Activated CD4-positive, alpha-beta memory T cell treated with anti-CD3 and anti-CD28 coated beads, Interleukin-2, amount 10 ng/mL, durations not matched to agents 7 days and 5 days (primary cell): ENCODE measurements at places on chromosomes 2 and 18. TPM values are rescaled to one million over a fixed set of nuclear protein-coding genes. Genes with fewer than 3 reads are reported as not detected.

Gene ARHGAP28
- total RNA-seq = not detected

Gene MYCN
- total RNA-seq = not detected

Gene MEX3C
- 62.6 TPM for total RNA-seq

Gene SNORC
- total RNA-seq = 1.9 TPM

Gene TLX2
- 3.3 TPM for total RNA-seq

Gene ZNF514
- total RNA-seq = 13.4 TPM

Gene MDH1B
- total RNA-seq = 0.15 TPM

Gene CD302
- 0.50 TPM for total RNA-seq

DNA sequence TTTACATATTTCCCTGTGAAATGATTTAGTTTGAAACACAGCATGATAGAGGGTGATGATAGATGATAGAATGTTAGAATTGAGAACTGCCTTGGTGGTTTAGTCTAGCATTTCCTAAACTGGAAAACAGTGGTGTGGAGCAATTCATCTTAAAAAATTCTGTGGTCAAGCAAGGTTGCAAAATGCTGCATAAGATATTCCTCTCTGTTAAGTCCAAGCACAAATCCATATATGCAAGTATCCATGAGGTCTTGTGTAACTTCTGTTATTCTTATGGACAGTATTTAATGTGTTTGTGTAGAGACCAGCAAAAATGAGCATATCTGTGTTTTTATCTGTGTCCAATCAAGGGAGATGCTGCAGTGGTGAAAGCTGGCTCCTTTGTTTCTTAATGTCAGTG lies 30.0 kb downstream of the CPS1 start:
- H3K4me3 ChIP-seq = no peak overlapping the region
- H3K27me3 ChIP-seq = peaks cover 2% of the 10 kb centered on the region
- H3K4me1 ChIP-seq = no peaks in the 10 kb centered on the region

GRCh38 chr2:28152585-28153280 lies 239.9 kb upstream of the FOSL2 start:
- H3K4me1 ChIP-seq = no peaks in the 10 kb centered on the region
- no peak overlapping the region for H3K4me3 ChIP-seq
- DNase-seq = no peak
- peaks cover 52% of the 10 kb centered on the region for H3K36me3 ChIP-seq

GRCh38 chr18:45619062-45619825 lies 4.0 kb downstream of the SLC14A2 start:
- H3K4me1 ChIP-seq = no peaks in the 10 kb centered on the region
- H3K36me3 ChIP-seq = no peaks in the 10 kb centered on the region
- H3K4me3 ChIP-seq = no peak overlapping the region
- H3K27me3 ChIP-seq = peaks cover 15% of the 10 kb centered on the region

GRCh38 chr2:26630669-26631360 lies 10.4 kb downstream of the CIB4 start:
- no peak overlapping the region for H3K27ac ChIP-seq
- H3K4me1 ChIP-seq = no peaks in the 10 kb centered on the region
- DNase-seq = no peak
- no peak overlapping the region for H3K4me3 ChIP-seq

DNA sequence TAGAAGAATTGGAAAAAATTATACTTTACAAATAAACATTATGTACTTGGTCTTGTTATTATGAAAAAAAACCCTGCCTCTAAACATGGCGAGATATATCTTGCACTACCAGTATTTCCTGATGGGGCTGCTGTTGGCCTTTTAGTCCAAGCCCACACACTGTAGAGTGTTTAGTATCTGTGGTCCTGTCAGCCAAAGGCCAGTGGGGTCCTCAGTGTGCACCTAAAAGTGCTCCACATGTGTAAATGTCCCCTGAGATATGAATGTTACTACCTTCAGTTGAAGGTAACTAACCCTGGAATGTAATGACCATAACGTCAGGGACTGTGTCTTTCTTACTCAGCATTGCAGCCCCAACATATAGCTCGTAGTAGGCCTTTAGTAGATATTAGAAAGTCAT lies 71.1 kb upstream of the HK2 start:
- H3K27me3 ChIP-seq = no peaks in the 10 kb centered on the region
- no peak for DNase-seq
- no peak overlapping the region for H3K27ac ChIP-seq
- H3K4me3 ChIP-seq = no peak overlapping the region

GRCh38 chr2:114534116-114535084 lies 92.0 kb downstream of the DPP10 start:
- no peak overlapping the region for H3K27ac ChIP-seq
- no peaks in the 10 kb centered on the region for H3K27me3 ChIP-seq
- no peaks in the 10 kb centered on the region for H3K36me3 ChIP-seq
- no peak for DNase-seq
- no peak overlapping the region for H3K4me3 ChIP-seq
- no peaks in the 10 kb centered on the region for H3K4me1 ChIP-seq

GRCh38 chr18:35971661-35972196 lies 750 bp upstream of the RMP24 start:
- H3K4me3 ChIP-seq = peak overlapping the region; percentile 94
- H3K4me1 ChIP-seq = peaks cover 49% of the 10 kb centered on the region
- H3K27me3 ChIP-seq = no peaks in the 10 kb centered on the region

DNA sequence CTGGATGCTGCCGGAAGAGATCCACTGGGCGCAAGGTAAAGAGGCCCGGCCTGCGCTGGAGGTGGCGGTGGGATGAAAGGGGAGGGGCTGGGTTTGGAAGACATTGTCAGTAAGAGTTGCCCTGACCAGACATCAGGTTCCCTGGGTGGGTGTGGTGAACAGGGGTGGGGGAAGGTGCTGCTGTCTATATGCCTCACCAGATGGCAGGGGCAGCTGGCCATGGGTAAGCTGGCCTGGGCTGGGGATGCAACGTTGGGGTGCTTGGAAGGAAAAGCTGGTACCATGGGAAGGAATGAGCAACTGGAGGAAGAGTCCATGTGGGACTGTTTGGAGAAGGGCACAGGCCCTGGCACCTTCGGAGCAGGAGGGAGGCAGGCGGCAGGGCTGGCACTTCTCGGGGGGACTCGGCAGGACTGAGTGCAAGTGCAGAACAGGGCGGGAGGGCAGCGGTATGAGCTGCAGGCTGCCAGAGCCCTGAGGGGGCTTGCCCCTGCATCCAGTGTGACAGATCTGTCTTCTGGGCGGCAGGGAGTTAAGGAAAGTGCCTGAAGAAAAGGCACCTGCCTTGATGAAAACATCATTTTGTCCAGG lies 146.4 kb downstream of the DYSF start:
- H3K4me3 ChIP-seq = no peak overlapping the region
- H3K4me1 ChIP-seq = peaks cover 12% of the 10 kb centered on the region
- H3K27ac ChIP-seq = no peak overlapping the region
- H3K36me3 ChIP-seq = no peaks in the 10 kb centered on the region
- no peak for DNase-seq

DNA sequence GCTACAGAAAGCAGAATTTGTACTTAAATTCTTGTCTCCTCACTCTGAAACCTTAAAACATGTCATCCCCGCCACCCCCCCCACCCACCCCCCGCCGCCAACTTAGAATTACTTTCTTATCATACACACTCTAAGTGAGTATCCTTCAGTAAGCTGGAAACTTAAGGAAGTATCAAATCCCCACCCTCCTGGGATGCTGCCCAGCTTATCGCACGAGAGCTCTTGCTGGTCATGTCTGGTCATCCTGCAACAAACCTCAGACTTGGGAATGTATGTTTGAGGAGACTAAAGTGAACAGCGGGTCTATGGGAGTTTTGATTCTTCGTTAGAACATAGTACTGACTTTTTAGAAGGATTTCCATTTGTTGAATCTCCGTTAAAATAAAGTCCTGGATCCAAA lies 203.3 kb downstream of the PTGR3 start:
- H3K27me3 ChIP-seq = no peaks in the 10 kb centered on the region
- no peaks in the 10 kb centered on the region for H3K36me3 ChIP-seq

DNA sequence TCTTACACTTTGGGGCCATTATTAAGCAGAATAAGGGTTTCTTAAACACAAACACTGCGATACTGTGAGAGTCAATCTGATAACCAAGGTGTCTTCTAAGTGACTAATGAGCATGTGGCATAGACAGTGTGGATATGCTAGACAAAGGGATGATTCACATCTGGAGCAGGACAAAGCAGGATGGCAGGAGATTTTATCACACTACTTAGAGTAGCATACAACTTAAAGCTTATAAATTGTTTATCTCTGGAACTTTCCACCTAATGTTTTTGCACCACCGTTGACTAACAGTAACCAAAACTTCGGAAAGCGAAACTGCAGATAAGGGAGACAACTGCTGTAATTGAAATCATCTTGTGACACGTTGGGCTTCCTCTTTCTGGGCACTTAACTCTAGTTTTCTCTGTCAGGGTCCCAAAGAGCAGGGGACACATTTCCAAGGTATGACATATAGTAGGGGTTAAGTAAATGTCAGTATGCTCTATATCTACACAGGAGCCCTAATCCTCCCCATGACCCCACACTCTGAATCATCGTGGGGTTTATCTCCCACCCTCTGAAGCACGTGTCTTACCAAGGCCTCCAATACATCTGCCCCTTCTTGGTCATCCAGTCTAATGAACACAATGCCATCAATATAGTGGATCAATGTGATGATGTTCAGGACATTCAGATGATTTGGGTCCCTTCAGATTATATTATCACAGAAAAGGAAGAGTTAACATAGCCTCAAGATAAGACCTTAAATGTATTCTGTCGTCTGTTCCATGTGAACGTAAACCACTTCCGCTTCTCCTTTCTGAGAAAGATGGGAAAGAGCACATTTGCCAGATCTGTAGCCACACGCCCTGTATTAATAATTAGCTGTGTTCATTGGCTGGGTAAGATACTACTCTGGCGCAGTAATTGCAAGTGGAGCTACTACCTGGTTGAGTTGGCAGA lies 78.7 kb downstream of the FTCDNL1 start:
- no peaks in the 10 kb centered on the region for H3K4me1 ChIP-seq
- H3K4me3 ChIP-seq = no peak overlapping the region
- no peak overlapping the region for H3K27ac ChIP-seq
- H3K36me3 ChIP-seq = no peaks in the 10 kb centered on the region
- H3K27me3 ChIP-seq = no peaks in the 10 kb centered on the region

DNA sequence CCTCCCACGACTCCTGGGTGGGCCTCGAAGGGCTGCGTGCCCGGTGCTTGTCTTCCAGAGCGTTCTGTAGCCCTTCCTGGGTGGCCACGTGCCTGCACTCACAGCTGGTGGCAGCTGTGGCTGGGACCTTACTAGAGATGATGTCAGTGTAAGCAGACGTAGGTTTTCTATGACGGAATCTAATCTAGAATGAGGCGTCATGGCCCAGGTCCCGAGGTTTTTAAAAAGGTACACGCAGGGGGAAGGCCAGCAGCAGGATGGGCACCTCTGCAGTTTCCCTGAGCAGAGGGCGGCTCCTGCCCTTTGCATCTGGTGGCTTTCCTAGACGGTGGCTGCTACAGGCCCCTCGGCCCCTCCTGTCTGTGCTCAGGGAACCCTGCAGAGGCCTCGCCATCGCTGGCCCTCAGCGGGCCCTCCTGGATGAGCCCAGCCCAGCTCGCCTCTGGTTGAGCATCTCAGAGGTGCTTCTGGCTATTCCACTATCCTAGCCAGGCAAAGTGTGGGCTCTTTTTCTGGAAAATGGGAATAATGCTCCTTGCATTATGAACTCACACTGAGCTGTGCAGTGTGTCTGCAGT lies 49.6 kb upstream of the PXDN start:
- no peaks in the 10 kb centered on the region for H3K36me3 ChIP-seq
- H3K4me3 ChIP-seq = no peak overlapping the region
- H3K4me1 ChIP-seq = no peaks in the 10 kb centered on the region
- DNase-seq = no peak
- H3K27ac ChIP-seq = no peak overlapping the region

GRCh38 chr2:94990956-94991355 lies 34.6 kb upstream of the MAL start:
- no peaks in the 10 kb centered on the region for H3K4me1 ChIP-seq
- no peak for DNase-seq
- H3K27ac ChIP-seq = no peak overlapping the region
- H3K36me3 ChIP-seq = no peaks in the 10 kb centered on the region
- no peak overlapping the region for H3K4me3 ChIP-seq
- H3K27me3 ChIP-seq = peaks cover 14% of the 10 kb centered on the region

- H3K27me3 ChIP-seq = peaks cover 49% of the 10 kb centered on the region
- DNase-seq = no peak
- H3K4me3 ChIP-seq = no peak overlapping the region
- peaks cover 3% of the 10 kb centered on the region for H3K36me3 ChIP-seq
- no peak overlapping the region for H3K27ac ChIP-seq
Observed at GRCh38 chr2:26175466-26176278, 2.8 kb downstream of the GAREM2 start.

DNA sequence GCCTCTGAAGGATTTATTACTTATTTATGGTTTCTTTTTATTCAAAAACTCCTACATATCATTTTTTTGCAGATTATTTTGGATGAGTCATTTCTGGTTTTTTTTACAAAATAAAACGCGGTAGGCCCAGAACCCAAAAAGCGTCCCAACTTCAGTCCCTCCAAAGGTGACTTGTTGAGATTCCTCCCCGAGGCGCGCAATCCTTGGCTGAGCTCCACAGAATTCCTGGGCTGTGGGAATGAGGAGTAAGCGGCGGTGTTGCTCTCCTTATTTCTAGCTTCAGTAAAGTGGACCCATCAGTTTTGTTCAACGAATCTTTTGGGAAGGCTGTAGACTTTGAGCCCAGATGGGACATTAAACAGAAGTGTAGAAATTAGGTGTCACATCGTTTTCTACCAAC lies 67.0 kb upstream of the RMP24 start:
- H3K4me3 ChIP-seq = no peak overlapping the region
- H3K4me1 ChIP-seq = no peaks in the 10 kb centered on the region
- no peak overlapping the region for H3K27ac ChIP-seq

- no peak for DNase-seq
- H3K4me3 ChIP-seq = no peak overlapping the region
- no peak overlapping the region for H3K27ac ChIP-seq
- peaks cover 25% of the 10 kb centered on the region for H3K27me3 ChIP-seq
- H3K4me1 ChIP-seq = no peaks in the 10 kb centered on the region
Observed at GRCh38 chr2:45045706-45046105, 36.5 kb upstream of the SIX2 start.

DNA sequence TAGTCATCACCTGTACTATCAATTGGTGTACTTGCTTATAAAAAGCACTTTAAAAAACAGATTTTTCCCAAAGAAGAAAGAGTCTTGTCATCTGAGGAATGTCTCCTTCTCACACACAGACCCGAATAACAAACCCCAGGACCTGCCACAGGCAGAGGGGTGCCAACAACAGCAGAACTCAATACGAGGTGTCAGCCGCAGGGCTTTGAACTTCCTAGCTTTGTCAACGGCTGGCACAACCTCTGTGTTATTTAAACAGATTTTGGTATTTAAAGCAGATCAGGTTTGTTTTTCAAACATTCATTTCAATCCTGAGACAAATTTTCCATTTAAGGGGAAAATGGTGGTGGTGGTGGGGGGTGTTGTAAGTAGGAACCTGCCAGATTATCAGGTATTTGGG lies 138.4 kb upstream of the RIOK3 start:
- H3K27me3 ChIP-seq = no peaks in the 10 kb centered on the region
- DNase-seq = no peak
- peaks cover 46% of the 10 kb centered on the region for H3K4me1 ChIP-seq
- peaks cover 8% of the 10 kb centered on the region for H3K36me3 ChIP-seq
- H3K27ac ChIP-seq = no peak overlapping the region

- H3K36me3 ChIP-seq = no peaks in the 10 kb centered on the region
- DNase-seq = no peak
- H3K4me3 ChIP-seq = no peak overlapping the region
Observed at GRCh38 chr2:71603851-71604725, 150.7 kb downstream of the DYSF start.
